ENCODE measurements at places on chromosomes 4 and X.
A peak's percentile ranks its signal among the peaks of the same experiment; 100 is the strongest.

DNA sequence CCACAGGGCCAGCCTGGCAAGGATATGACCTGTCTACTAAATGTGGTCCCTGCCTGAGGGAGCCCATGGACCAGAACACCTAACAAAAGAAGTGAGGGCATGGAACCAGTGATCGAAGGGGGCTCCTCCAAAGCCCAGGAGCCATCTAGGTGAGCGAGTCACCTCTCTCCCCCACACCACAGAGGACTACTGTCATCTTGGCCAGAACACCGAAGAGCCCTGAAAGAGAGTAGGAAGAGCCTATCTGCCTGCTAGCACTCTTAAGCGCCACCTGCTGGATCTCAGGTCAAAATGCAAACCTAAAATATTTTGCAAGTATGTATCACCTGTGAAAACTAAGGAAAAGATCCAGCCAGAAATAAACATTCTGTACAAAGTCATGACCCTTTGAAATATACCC is 137.9 kb upstream of the ZXDB start:
- peak; percentile 41 for DNase-seq

GRCh38 chrX:127243654-127244053 is 424.1 kb downstream of the PRR32 start:
- DNase-seq, result no peak

DNA sequence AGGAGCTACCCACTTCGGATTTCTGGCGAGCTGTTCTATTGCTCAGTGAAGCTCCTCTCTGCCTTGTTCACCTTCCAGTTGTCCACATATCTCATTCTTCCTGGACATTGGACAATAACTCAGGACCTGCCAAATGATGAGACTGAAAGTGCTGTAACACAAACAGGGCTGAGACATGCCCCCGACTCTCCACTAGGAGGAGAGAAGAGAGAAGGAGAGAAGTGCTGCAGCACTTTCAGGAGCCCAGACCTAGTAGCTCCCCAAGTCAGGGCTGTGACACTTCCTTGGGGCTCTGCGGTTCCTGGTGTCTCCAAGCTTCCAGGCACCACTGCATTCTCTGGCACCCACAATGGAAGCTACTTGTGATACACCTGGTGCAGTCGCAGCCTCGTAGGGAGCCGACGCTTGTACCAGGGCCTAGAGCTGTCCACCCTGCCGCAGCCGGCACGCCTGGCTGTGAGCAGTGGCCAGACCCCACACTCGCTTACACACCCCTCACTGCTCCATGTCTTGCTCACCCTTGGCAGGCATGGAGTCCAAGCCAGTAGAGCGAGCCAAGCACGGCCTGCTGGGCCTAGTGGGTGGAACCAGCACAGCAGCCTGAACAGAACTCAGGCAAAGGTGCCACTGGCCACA is 234.9 kb downstream of the TECRL start:
- no peak for DNase-seq

DNA sequence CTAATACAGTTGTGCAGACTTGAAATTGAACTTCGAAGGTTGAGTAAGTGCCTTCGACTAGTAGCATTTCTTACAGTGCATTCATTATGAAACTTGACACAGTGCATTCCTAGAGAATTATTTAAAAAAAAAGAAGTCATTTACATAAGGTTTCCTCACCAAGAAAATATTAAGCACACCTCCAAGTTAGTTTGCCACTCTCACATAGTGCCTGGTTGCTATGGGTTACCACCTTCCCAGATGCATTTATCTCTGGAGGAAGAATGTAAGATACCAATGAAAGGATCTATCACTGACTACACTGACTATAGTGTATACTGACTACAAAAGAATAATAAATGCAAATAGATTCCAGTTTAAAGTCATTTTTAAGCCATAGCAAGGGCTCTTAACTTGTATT is 311.9 kb upstream of the RASGEF1B start:
- no peak for DNase-seq

GRCh38 chr4:182385897-182386296 is 142.7 kb downstream of the TENM3 start:
- no peak for DNase-seq

GRCh38 chr4:7058792-7059191 is 9.1 kb downstream of the GRPEL1 start:
- no peak for DNase-seq

DNA sequence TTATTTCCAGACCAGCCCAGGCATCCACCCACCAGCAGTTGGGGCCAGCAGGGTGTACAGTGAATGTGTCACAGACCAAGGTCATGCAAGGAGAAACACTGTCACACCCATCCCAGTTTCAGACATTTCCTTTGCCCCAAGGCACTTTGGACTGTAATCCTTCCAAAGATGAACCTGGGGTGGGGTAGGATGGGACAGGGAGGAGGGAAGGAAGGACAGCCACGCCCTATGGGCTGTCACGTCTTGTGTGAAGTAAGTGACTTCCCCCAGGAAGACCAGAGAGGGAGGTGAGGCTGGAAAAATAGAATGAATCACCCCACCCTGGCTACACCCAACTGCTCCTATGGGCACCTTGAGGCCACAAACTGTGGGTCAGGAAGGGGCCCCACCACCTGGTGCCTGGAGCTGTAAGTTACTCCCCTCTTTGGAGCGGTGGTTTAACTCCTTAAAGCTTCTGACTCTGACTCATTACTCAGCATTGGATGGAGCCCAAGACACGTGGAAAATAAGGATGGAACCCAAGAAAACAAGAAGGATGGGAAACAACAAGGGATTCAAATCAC is 349.9 kb upstream of the KLF3 start:
- DNase-seq, result no peak

DNA sequence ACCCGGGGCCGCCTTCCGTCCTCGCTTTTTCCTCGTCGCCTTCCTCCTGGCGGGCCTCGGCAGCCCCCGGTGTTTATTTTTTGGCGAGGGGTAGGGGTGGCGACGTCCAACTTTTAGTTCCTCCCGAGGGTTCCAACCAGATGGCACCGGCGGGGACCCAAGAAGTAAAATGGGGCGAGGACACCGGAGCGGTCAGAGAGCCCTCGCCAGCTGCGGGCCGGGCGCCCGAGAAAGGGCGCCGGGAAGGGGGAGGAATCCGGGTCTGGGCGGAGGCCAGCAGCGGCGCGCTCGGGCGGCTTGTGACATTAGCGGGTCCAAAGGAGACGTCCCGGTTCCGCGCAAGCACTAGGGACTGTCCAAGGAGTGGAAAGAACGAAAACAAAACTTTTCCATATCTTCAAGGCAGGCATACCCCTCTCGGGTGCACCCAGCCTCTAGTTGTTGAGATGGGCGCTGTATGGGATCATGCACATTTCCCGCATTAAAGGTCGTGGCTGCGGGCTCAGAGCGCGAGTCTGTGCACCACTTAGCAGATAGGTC is 691 bp upstream of the USP46 start:
- DNase-seq, result peak; percentile 21

DNA sequence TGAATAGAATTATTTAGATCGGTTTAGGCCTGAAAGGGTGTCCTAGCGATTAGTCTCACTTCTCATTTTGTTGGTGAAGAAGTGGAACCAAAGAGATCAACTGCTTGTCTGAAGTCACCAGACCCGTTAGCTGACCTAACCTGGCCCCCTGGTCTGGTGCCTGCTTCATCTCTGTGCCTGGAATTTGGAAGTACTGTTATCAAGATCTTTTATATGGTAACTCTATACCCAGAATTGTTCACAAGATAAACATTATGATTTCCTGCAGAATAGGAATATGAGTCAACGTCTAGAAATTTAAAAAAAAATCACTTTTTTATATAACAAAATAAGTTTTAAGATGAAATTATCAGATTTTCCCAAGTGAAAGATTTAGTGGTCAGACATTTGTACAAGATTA is 37.2 kb downstream of the LRP2BP start:
- no peak for DNase-seq

GRCh38 chr4:168551945-168552695 is 55.3 kb downstream of the PALLD start:
- DNase-seq, result no peak

GRCh38 chr4:74516303-74516702 is 71.4 kb downstream of the AREG start:
- DNase-seq, result no peak

DNA sequence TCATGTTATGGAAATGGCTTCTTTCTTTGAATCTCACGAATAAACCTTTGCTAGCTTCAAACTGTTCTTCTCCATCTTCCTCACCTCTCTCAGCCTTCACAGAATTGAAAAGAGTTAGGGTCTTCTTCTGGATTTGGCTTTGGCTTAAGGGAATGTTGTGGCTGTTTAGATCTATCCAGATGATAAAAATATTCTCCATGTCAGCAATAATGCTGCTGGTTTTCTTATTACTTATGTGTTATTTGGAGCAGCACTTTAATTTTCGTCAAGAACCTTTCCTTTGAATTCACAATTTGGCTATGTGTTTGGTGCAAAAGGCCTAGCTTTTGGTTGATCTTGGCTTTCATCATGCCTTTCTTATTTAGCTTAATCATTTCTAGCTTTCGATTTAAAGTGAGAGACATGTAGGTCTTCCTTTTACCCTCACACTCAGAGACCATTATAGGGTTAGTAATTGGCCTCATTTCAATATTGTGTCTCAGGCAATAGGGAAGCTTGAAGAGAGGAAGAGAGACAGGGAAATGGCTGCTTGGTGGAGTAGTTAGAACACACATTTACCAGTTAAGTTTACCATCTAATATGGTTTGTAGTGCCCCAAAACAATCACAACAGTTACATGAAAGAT is 5.1 kb upstream of the ADAM29 start:
- DNase-seq, result no peak

DNA sequence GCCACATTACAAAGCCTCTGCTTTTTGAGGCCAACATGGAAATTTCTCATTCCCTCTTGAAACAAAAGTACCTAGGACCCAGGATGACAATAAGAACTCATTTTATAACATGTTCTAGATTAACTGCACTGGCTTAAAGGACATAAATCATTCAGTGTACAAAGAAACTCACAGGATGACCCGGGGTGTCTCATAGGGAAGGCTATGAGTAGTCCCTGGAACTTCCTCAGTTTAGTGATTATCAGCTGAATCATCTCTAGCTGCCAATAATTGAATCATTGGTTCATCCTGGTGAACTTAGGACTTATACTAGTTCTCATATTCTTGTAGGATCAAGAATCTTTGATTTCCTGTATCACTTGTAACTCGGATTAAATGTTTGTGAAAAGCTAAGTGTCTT is 95.8 kb upstream of the WDR1 start:
- DNase-seq, result no peak

DNA sequence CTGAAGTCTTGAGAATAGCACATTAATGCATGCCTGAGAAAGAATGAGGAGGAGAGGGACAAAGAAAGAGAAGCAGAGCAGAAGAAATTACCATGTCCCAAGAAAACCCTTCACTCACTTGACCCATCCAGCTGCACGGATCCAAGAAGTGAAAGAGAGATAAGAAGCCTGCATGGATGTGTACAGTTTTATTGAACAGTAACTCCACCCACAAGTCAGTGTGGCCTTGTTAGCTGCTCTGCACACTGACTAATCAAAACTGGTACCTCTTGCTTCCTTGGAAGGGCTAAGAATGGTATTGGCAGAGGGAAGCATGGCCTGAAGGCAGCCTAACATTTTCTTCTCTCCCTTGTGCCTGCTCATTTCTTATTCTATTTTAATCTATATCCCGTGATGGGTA is 163.9 kb downstream of the SLC7A11 start:
- no peak for DNase-seq

GRCh38 chr4:172573899-172574298 is 594.7 kb upstream of the GALNT7 start:
- no peak for DNase-seq

DNA sequence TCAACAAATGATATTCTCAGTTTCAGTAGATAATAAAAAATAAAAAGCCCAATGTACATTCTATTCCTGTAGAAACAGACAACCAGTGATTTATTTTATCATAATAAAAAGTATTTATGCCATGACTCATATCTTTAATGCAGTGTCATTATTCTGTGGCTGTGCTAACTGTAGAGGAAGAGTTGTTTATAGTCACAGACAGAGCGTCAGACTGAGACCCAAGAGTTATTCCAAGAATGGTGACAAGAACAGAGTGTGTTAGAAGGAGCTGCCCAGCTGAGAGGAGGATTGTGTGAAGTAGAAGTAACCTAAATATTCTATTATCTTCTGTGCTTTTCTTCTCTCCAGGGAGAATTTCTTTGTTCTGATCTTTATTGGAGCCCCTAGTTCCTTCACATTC is 210.7 kb downstream of the PPP1R2C start:
- DNase-seq, result no peak

DNA sequence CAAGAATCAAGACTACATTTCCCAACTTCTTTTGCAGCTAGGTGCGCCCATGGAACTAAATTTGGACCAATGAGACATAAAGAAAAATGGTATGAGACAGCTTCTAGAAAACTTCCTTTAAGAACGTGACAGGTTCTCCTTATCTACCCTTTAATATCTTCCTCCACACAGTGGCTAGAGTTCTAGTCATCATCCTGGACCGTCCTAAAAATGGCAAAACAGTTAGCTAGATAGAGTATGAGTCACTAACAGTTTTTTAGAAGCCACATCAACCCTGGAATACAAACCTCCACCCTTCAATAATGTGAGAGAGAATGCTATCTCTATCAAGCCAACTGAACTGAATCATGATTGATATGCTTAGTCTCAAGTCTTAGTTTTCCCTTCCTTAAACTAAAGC is 267.9 kb upstream of the SLC7A11 start:
- no peak for DNase-seq

DNA sequence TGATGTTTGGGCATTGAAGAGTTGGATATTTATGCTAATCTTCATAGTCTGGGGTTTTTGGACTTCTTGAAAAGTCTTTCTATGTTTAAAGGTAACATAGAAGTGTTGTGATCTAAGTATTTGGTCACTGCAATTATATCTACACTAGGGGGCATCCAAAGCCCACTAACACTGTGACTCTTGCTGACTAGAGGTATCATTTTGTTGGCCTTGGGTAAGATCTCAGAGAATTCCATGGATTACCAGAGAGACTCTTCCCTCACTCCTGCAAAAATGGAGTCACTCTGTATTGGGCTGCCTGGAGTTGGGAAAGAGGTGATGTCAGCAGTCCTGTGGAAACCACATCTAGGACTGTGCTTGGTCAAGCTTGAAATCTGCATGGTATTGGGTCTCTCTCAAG is 1077.6 kb downstream of the FAM133A start:
- no peak for DNase-seq

GRCh38 chr4:8775751-8776355 is 95.8 kb downstream of the HMX1 start:
- DNase-seq, result no peak

GRCh38 chr4:1833307-1834046 is 22.5 kb downstream of the LETM1 start:
- no peak for DNase-seq

DNA sequence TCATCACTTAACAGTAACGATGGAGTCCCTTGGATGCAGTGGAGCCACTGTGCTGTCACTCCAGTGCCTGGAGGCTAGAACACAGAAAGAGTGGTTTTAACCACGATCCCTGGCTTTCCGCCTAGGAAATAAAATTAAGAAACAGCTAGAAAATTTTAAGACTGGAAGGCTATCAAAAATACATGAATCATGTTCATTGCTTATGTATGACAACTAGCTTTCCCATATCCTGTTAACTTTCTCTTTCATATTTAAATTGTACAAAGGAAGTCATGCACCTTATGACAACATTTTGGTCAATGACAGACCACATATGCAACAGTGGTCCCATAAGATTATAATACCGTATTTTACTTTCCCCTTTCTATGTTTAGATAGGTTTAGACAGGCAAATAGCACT is 115.1 kb downstream of the GALNTL6 start:
- DNase-seq, result no peak

- DNase-seq, result peak; percentile 52
These were observed at the start of gene NDNF for GRCh38 chr4:121072224-121073003. TSS of gene NDNF (minus strand) at chr4:121072535. CDS start at chr4:121045837, 26,698 bp downstream.
